ENCODE measurements at places on chromosomes 1 and 21.

DNA sequence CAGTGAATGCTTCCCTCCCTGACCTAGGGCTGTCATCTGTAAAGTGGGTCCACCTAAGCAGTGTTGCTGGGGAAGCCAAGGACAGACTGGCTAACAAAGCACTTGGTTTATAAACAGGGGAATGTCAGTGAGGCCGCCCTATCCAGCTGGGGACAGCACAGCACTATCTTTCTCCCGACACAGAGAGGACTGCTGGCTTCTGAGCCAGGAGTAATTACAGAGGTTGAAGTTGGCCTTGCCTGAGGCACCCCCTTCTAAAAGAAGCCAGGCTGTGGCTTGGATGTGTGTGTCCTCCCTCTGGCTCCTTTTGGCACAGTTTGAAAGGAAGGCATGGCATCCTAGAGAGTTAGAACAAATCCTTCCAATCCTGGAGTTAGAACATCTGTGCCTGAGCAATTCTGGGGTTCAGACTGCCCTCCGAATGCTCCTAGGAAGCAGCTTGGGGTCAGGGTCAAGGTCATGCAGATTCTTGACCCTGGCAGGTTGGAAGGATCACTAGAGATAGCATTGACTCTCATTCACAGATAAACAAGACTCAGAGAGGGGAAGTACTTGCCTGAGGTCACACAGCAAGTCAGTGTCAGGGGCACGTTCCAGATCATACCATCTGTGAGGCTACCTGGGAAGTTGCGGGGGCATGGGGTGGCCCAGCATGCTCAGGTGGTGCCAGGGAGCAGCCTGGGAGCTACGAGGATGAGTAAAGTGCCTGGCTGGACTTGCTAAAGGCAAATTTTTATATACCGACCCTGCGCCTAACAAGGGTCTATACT, 1.3 kb upstream of the LDLRAP1 start:
- no peak for DNase-seq

GRCh38 chr1:230293390-230293700, 132.8 kb downstream of the PGBD5 start:
- no peak for DNase-seq

DNA sequence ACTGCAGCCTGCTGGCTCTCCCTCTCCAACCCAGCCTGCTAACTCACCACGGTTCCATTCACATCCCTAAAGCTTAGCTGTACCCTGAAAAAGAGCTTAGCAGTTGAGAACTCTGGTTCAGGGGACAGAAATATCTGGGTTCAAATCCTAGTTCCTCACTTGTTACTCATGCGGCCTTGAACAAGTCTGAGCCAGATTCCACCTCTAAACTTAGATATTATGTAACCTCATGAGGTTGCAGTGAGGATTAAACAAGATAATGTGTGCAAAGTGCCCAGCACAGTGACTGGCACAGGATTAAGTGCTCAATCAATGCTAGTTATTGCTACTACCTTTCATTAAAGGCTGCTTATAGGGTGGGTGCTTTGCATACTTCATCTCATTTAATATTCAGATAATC, 41.3 kb upstream of the DHCR24 start:
- DNase-seq: no peak

- no peak for DNase-seq
These were observed 15.9 kb upstream of the IFNAR1 start for GRCh38 chr21:33308586-33309490.

- DNase-seq: no peak
These were observed 128.3 kb downstream of the ELAVL4 start for GRCh38 chr1:50237056-50237455.

- peak; percentile 36 for DNase-seq
These were observed 158.1 kb downstream of the RUNX1 start for GRCh38 chr21:34890724-34891612.

DNA sequence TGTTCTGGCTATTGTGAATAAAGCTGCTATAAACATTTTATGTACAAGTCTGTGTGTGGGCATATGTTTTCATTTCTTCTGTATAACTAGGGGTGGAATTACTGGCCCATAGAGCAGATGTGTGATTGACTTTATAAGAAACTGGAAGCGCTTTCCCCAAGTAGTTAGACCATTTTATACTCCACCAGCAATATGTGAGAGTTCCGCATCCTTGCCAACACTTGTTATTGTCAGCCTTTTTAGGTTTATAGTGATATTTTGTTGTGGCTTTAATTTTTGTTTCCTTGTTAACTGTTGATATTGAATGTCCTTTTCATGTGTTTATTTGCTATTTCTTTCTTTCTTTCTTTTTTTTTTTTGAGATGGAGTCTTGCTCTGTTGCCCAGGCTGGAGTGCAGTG, 9.4 kb downstream of the MAN1C1 start:
- DNase-seq: no peak

DNA sequence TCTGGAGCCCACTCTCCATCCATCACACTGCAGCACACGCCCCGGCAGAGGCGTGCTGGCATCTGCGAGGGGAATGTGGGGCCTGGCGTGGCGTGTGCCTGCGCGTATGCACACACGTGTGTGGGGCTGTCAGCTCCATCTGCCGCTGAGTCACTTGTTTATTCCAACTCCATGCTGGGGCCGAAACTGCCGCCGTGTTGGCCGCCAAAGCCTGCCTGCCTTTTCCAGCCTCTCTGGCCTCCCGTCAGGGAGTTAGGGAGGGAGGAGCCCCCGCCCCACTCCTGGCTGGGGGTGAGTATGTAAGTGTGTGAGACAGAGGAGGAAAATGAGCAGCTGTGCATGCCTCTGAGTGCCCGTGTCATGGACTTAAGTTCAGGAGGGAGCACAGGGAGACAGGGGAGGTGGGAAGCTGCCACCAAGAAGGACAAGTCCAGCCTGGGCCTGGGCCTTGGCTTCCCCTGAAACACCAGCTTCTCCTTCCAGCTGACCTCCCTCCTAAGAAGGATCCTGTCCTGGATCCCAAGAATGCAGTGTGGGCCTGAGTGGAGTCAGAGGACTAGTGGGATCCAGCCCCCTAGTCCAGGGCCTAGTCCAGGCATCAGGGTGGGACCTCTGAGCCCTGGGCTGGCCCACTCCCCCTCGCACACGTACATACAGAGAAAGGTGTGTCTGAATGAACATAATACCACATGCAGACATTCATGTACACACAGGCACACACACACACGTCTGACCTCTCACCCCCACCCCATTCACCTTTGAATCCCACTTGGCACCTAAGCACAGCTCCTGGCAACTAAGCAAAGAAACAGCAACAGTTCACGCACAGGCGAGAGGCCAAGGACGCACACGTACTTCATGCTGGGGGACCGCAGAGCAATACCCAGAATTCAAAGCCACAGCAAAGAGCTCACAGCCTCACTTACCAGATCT, 24.7 kb downstream of the MEF2D start:
- DNase-seq: no peak

DNA sequence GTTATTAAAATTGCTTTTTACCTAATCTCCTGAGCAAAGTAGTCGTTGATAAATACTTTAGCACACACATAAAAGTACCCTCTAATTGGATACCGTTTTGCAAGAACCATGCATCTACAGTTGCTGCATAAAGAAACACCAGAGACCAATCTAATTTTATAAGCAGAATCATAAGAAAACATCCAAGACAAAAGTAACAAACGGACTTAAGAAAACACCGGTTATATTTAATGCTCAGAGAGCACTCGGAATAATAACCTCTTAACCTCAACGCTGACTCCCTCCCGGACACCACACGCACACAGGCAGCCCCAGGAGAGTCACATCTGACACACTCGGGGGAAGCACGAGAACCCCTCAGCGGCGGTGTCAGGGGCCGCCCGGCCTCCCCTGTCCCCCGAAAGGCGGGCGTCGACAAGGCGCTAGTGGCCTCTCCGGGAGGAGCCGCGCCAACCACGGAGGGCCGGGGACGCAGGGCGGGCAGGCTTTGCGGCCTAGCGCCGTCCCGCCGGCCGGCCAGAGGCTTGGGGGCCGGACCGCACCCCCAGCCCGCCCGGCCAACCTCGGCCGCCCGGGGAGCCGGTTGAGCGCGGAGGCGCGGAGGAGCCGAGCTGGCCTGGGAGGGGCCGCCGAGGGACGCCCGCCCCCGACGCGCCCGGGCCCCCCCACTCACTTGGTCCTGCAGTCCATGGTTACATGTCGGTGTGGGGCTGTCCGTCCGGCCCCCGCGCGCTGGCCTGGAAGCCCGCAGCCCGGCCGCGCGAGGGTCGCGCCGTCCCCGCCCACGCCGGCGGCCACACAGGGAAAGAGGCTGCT, 606 bp downstream of the DENND1B start:
- DNase-seq: peak; percentile 74

- DNase-seq: no peak
These were observed 12.1 kb downstream of the FOXD2 start for GRCh38 chr1:47449822-47450552.

- DNase-seq: no peak
These were observed 11.5 kb downstream of the KCNA2 start for GRCh38 chr1:110594456-110595352.

- no peak for DNase-seq
These were observed 8.3 kb downstream of the CITED4 start for GRCh38 chr1:40853885-40854170.

DNA sequence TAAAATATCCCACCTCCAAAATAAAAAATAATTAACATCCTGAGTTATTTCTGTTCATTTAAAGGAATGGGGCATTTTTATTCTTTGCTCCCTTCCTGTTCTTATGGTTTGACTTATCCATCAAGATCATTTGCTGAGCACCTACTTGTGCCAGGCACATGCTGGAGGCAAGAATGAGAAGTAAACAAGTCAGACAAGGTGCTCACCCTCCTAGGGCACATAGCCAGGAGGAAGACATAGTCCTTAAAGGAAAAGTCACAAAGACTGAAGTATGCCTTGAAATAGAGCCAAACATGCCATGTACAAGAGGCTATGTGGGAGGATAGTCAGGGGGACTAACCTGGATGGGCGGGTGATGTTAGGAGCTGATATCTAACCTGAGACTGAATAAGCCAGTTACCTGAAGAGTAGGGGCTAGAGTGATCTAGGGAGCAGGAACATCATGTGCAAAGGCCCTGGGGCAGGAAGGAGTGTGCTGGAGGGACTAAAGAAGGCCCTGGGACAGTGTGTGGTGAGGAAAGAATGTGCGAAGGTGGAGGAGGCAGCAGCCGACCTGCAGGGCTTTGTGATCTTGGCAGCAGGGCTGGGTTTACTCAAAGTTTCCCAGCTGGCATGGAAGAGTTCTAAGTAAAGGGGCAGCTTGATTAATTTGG, 233.5 kb downstream of the MATN1 start:
- no peak for DNase-seq

DNA sequence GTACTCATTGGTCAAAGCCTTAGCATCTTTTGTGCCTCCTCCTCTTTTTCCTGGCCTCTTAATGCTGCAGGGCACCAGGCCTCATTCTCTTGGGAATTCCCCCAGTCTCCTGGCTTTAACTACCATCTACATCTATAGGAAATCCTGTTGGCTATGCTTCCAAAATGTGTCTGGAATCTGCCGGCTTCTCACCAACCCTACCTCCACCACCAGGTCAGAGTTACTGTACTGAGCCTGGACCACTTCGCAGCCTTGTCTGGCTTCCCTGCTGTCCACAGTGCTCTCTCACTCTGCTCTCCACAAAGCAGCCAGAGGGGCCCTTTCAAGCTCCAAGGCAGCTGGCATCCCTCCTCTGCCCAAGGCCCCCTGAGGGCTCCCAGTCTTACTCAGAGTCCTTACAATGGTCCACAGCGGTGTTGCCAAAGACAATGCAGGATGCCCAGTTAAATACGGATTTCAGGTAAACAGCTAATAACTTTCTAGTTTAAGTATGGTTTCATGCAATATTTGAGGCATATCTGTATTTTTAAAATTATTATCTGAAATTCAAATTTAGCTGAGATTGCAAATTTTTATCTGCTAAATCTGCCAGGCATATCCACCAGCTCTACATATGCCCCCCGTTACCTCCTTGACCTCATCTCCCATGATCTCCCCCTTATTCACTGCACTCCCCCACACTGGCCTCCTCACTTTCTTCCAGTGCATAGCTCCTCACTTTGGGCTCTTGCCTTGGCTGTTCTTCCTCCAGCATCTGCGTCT, 34.5 kb upstream of the FAM163A start:
- no peak for DNase-seq

DNA sequence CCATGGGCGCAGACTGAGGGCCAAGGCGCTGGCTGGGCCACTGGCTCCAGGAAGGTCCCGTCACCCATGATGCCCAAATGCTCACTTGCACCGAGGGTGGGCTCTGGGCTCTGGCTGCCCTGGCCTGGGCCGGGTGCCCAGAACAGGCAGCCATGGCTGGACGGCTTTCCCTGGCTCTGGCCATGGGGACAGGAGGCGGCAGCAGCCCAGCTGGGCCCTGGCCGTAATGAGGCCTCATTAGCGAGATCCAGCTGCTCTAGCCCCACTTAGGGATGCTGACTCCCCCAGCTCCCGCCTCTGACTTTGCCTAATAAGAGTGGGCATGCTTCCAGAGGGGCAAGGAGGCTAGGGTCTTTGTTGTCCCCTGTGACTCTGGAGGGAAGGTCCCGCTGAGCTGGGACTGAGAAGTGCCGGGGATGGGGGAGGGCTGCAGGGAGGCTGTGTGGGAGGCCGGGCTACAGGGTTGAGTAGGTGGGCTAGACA, 11.8 kb downstream of the SLC6A9 start:
- no peak for DNase-seq

DNA sequence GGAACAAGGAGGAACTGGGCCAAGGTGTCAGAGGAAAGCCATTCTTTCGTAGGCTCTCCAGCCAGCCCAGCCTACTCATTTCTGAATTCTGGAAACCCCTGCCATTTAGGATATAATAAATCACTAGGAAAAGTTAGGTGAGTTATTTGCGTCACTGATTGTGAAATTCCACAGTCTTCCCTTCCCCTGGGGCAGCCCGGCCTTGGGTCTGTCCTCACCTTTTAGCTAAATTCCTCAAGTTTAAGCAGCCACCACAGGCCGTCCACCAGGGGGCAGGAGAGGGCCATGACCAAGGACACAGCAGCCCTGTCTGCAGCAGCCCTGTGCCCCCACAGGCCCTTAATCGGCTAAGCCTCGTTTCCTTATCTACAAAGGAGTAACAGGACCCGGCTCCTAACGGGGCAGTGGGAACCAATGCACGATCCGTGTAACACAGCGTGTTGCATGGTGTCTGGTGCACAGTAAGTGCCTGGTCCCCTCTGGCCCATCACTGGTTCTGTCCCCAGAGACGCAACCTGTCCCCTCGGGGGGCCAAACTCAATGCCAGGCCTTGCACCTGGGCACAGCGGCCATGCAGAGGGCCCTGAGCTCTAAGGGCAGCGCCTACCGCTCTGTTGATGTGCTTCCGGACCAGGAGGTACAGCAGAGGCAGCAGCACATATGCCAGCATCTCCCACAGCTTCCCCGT, 18.1 kb downstream of the GPR157 start:
- DNase-seq: peak; percentile 95
